Muscle of leg (tissue), 16 donors: ENCODE measurements at places on chromosomes 6 and 20. TPM values are rescaled to one million over a fixed set of nuclear protein-coding genes. Genes with fewer than 3 reads are reported as not detected.

ERVFRD-1 gene
- 0.04 TPM for total RNA-seq

- H3K4me3 ChIP-seq: no peak overlapping the region
- H3K27ac ChIP-seq: no peak overlapping the region
- no peak for DNase-seq
- no peaks in the 10 kb centered on the region for H3K36me3 ChIP-seq
- H3K27me3 ChIP-seq: no peaks in the 10 kb centered on the region
These were observed 9.1 kb downstream of the CCN6 start for GRCh38 chr6:112062966-112063365.

DNA sequence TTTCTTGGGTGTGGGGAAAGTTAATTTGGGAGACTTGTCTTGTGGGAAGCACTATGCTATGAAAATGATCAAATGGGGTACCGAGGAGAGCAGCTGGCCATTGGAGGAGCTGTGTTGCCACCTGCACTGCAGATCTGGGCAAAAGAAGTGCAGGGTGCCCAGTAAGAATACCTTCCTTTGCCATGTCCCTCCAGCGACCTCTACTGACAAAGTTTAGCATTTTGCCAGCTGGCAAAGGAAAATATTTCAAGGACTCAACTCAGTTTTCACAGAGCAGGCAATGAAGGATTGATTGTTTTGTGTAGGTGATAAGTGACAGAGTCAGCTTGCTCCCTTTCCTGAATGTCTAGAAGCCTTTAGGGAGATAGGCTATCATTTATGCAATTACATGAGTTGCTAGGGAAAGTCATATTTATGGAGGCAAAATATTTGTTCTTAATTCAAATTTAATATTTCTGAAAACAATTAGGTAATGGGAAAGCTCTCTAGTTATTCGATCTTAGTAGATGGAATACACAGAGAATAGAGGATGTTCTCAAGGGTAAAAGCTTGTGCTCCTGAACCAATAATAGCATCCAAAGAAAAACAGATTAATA lies 118.4 kb downstream of the FARS2 start:
- H3K36me3 ChIP-seq: no peaks in the 10 kb centered on the region
- H3K4me3 ChIP-seq: no peak overlapping the region
- no peaks in the 10 kb centered on the region for H3K4me1 ChIP-seq
- no peak overlapping the region for H3K27ac ChIP-seq
- no peaks in the 10 kb centered on the region for H3K27me3 ChIP-seq

LINC00237 gene
- total RNA-seq: 0.18 TPM

IRF4 gene
- total RNA-seq: 1.8 TPM

MARCKS gene
- 210 TPM for total RNA-seq

SLC35F1 gene
- total RNA-seq: 1.9 TPM

DNA sequence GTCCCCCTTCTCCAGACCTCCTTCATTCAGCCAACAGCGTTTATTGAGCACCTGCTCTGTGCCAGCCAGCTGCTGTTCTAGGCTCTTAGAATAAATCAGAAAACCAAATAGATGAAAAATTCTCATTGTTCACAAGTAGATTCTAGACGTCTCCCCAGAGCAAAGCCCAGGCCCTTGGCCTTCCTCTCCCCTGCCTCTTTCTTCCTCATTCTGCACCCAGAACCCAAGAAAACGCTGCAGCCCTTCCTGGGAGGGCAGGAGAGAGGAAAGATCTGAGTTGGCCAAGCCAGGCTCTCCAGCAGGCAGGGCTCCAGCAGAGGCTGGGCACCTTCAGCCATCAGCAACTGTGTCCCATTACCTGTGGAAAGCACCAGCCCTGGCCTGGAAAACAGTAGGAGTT lies 12.0 kb upstream of the BPI start:
- H3K27ac ChIP-seq: no peak overlapping the region
- DNase-seq: no peak
- H3K4me1 ChIP-seq: peaks cover 12% of the 10 kb centered on the region
- H3K27me3 ChIP-seq: peaks cover 5% of the 10 kb centered on the region
- no peaks in the 10 kb centered on the region for H3K36me3 ChIP-seq
- H3K4me3 ChIP-seq: no peak overlapping the region

- no peaks in the 10 kb centered on the region for H3K27me3 ChIP-seq
- no peak overlapping the region for H3K27ac ChIP-seq
- H3K4me3 ChIP-seq: no peak overlapping the region
- no peaks in the 10 kb centered on the region for H3K36me3 ChIP-seq
- no peak for DNase-seq
- peaks cover 6% of the 10 kb centered on the region for H3K4me1 ChIP-seq
These were observed 20.8 kb upstream of the TNFAIP3 start for GRCh38 chr6:137846274-137846673.

GRCh38 chr6:41228616-41229015 lies 467 bp downstream of the TREML4 start:
- H3K27me3 ChIP-seq: peaks cover 12% of the 10 kb centered on the region
- DNase-seq: no peak
- no peak overlapping the region for H3K27ac ChIP-seq
